ENCODE measurements at places on chromosomes 3 and 15. TPM values are rescaled to one million over a fixed set of nuclear protein-coding genes. Genes with fewer than 3 reads are reported as not detected.
A peak's percentile ranks its signal among the peaks of the same experiment; 100 is the strongest.

GRCh38 chr3:13027154-13027553, 46.1 kb downstream of the IQSEC1 start:
- DNase-seq = no peak

- no peak for DNase-seq
Measured at GRCh38 chr15:80925597-80926059, 64.0 kb downstream of the MESD start.

DNA sequence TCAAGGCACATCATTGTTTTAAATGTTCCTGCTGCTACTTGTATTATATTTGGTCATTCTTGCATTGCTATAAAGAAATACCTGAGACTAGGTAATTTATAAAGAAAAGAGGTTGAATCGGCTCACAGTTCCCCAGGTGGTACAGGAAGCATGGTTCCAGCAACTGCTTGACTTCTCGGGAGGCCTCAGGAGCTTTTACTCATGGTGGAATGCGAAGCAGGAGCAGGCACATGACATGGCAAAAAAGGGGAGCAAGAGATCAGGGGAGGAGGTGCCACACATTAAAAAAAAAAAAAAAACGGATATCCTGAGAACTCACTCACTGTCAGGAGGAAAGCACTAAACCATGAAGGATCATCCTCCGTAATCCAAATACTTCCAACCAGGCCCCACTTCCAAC, 286.9 kb upstream of the PLSCR5 start:
- DNase-seq = no peak

DNA sequence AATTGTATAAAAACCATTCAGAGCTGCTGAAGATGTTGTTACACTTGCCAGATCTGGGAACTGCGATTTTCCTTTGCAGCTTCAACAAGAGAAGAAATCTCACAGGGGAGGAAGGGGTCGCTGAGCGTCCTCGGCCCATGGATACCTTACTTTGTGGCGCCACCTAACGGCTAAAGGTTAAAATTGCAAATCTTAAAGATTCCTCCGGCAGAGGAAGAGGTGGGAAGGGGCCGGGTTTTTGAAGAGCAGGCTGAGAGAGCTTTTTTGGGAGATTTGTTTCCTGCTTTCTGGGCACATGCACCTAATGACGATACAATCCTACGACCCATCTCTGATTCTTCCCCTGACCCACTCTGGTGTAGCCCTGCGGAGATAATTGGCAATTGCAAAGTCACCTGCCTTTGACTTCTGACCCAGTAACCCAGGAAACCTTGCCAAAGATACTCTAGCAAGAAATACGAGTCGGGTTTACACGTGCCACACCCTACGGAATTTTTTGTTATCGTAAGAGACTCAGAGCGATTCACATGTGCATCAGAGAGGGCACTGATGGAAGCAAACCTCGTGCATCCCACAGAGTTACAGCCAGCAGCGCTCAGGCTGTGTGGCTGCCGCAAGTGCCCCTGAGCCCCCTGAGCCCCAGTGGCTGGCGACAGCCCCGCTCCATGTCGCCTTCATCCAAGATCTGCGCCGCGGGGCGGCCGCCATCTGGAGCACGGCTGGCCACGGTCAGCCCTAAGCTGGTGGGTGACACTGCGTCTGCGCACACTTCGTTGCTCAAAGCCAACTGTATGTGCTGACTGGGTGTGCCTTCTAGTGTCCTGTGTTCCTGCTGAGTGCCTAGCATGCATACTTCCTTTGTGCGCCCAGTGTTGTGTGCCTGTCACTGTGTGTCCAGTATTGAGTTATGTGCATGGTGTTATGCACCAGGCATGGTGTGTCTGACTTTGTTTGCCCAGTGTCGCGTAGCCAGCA, 55.2 kb upstream of the CHRNA7 start:
- no peak for DNase-seq

- DNase-seq = peak; percentile 80
Measured at GRCh38 chr3:126911162-126912026, 71.5 kb upstream of the PLXNA1 start.

DNA sequence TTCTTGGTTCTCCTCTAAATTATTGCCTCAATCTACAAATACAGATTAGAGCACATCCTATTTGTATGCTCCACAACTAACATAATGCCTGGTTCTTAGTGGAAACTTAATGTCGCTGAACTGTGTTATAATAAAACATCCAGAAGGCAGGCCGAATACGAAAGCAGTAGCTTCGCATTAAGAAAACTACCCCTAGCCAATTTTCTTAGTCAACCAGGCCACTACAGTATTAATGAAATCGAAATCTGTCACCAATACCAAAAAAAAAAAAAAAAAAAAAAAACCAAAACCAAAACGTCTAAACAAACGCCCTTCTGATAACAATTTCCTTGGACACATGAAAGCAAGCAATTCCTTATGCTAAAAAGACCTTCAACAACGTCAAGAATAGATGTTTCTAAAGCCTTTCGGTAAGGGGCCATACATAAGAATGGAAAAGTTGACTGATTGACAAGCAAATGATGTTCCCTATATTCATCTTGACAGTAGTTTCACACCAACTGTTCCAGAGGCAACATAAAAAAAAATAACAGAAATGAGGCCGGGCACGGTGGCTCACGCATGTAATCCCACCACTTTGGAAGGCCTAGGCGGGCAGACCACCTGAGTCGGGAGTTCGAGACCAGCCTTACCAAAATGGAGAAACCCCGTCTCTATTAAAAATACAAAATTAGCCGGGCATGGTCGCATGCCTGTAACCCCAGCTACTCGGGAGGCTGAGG, 1.3 kb downstream of the DENND6A start:
- no peak for DNase-seq

GRCh38 chr3:160948273-160948672, 156.9 kb downstream of the B3GALNT1 start:
- no peak for DNase-seq

DNA sequence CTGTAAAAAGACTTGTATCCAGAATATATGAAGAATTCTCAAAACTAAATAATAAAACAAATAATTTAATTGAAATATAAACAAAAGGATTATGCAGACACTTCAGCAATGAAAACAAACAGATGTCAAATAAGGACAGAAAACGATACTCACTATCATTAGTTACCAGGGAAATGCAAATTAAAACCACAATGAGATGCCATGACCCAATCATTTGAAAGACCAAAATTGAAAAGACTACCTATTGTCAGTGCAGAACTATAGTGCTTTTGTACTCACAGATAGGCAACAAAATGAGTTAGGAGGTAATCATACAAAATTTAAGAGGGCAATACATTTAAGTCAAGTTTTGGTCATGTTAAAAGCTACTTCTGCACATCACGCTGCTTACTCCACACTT, 31.6 kb upstream of the OR5K4 start:
- DNase-seq = no peak

DNA sequence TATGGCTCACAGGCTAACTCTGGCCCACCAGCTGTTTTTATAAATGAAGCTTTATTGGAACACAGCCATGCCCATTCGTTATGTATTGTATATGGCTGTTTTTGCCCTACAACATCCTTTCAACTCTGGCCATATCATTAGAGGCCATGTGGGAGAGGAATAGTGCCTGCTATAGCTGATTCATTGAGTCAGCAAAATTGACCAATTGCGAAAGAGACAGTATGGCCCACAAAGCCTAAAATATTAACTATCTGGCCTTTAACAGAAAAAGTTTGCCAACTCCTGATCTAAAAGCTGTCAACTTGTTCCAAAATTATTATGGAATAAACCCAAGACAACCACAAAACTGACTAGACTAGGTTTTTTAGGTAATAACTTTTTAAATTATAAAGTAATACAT, 1.4 kb downstream of the NR1I2 start:
- no peak for DNase-seq

GRCh38 chr15:100330629-100331215, 11.1 kb downstream of the ADAMTS17 start:
- peak; percentile 48 for DNase-seq

SLC9C1 gene
- 0.35 TPM for total RNA-seq

MAP6D1 gene
- 9.6 TPM for total RNA-seq

CFAP20DC gene
- not detected for total RNA-seq

AHSG gene
- not detected for total RNA-seq

ABI3BP gene
- total RNA-seq = 46.7 TPM

Data from right atrium auricular region (tissue), 2 donors.